AG09319 (cell line): ENCODE measurements at places on chromosomes 1 and 21.

- DNase-seq: no peak
These were observed 43.2 kb downstream of the GJA5 start for GRCh38 chr1:147717051-147717705.

- DNase-seq: no peak
These were observed 1267.9 kb downstream of the MRPL39 start for GRCh38 chr21:24339406-24339805.

- no peak for DNase-seq
These were observed 40.0 kb downstream of the ZSCAN20 start for GRCh38 chr1:33512226-33513011.

- DNase-seq: peak; percentile 81
These were observed 74.2 kb downstream of the PTPN14 start for GRCh38 chr1:214476986-214477870.

GRCh38 chr1:179144626-179145025, 62.8 kb downstream of the TOR3A start:
- DNase-seq: no peak

- DNase-seq: peak; percentile 45
These were observed 294.0 kb downstream of the LRRC40 start for GRCh38 chr1:69911301-69911801.
